ENCODE measurements at places on chromosomes 5 and 9.
A peak's percentile ranks its signal among the peaks of the same experiment; 100 is the strongest.

- no peak for DNase-seq
These were observed 10.1 kb upstream of the TRAF1 start for GRCh38 chr9:120936764-120937122.

DNA sequence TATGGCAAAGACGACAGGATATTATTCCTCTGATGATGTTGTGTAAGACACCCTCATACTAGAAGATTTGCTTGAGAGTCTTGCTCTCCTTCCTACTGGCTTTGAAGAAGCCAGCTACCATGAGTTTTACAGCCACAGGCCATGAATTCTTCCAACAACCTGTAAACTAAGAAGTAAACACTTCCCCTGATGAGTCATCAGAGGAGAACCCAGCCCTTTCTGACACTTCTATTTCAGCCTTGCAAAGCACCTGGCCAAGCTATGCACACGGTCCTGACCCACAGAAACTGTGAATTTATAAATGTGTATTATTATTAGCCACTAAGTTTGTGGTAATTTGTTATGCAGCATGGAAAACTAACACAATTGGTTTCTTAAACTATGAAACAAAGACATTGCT lies 288.8 kb upstream of the ADAMTSL1 start:
- no peak for DNase-seq

GRCh38 chr5:109987355-109987754 lies 297.6 kb downstream of the MAN2A1 start:
- DNase-seq = no peak

DNA sequence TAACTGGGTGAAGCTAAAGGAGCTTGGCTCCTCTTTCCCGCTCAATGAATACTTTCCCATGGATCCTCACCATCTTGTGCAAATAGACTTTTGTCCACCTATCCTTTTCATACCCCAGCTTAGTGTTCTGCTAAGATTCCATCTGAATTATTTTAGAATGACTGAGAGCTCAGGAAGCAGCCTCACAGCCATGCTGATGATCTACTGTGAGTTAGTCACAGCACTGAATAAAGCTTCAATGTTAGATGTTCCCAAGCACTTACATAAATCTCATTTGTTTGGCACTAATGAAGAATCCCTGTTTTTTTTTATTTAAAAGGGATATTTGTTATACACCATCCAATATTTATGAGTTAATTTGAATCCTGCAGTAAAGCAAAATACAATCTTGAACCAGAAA lies 317.6 kb upstream of the TRPC7 start:
- no peak for DNase-seq

- DNase-seq = no peak
These were observed 132.5 kb downstream of the MVB12B start for GRCh38 chr9:126459126-126459525.

DNA sequence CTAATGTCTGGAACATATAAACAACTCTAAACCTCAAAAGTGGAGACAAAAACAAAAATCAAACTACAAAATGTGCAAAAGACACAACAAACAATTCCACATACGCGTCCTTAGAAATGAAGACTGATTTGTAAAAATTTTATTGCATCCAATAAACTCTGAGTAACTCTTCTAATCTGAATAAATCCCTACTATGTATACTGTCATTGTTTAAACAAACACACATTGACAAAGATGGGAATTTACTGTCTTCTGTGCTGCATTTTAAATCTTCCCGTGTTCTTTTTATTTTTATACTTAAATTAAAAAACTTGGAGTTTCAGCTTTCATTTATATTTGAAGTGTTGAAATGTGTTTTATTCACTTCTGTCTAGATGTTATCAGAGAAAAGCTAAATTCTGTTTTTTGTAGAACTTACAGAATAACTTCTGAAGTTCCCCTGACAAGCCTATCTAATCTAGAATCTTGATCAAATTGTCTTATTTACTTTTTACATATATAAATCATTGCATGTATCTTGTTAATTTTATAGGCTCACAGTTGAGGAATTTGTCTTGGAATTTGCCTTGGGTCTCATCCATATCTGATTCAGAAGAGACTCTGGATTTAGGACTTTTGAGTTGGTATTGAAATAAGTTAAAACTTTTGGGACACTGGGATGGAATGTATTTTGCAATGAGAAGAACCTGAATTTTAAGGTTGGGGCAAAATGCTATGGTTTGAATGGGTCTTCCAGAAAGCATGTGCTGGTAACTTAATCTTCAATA lies 2064.4 kb upstream of the C9orf72 start:
- no peak for DNase-seq

DNA sequence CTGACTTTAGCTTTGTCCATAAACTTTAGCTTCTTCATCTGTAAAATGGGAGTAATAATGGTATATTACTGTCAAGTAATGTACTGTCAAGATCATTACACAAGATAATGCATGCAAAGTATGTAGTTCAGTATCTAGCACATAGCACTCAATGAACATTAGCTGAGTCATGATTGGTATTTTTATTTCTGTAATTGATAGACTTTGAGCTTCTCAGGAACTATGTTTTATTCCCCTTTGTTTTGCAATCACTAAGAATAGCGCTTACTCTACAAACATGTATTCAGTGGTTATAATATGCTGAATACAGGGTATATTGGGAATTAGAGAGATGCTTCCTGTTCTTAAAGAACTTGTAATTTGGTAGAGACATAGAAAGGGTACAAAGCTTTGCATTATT lies 142.3 kb upstream of the KLF9 start:
- no peak for DNase-seq

DNA sequence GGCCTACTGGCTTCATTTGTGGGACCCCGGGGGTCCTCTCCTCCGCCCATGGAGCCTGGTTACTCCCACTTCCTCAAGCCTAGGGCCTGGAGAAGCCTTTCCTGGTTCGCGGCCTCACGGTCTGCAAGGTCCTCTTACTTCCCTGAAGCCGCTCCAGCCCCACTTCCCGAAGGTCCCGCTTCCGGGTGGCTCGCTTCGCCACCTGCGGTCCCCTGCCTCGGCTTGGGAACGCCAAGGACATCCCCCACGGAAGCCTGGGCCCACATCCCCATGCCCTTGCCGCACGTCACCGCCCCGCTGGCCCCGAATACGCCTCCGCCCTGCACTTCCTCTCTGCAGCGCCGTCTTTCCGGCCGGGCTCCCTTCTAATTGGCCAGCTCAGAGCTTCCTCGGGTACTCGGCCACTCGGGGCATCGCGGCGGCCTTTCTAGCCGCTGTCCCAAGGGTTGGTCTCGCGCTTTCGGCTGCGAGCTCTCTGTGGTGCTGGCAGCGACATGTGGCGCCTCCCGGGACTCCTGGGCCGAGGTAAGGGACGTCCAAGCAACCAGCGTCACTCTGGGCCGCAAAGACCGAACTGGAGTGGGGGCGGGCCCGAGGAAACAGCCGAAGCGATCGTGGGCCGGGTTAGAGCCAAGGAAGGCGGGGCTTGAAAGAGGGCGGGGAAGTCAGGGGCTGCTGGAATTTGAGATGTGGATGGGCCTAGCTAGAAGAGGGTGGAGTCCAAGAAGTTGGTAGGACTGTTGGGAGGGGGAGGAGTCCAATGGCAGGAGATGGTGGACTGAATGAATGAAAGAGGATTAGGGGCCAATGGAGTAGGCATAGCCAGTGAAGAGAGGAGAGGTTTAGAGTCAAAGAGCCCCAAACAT lies at the start of gene DELE1:
DELE1 (plus strand) TSS at position 424 of the 866 bp plus-strand sequence; CDS start at position 495, 71 bp downstream.
- peak; percentile 71 for DNase-seq

GRCh38 chr9:110994771-110995241 lies 43.5 kb downstream of the LPAR1 start:
- DNase-seq = no peak

- no peak for DNase-seq
These were observed 119.8 kb downstream of the GADD45G start for GRCh38 chr9:89724659-89725058.

GRCh38 chr9:19208653-19209052 lies 21.8 kb upstream of the DENND4C start:
- no peak for DNase-seq

DNA sequence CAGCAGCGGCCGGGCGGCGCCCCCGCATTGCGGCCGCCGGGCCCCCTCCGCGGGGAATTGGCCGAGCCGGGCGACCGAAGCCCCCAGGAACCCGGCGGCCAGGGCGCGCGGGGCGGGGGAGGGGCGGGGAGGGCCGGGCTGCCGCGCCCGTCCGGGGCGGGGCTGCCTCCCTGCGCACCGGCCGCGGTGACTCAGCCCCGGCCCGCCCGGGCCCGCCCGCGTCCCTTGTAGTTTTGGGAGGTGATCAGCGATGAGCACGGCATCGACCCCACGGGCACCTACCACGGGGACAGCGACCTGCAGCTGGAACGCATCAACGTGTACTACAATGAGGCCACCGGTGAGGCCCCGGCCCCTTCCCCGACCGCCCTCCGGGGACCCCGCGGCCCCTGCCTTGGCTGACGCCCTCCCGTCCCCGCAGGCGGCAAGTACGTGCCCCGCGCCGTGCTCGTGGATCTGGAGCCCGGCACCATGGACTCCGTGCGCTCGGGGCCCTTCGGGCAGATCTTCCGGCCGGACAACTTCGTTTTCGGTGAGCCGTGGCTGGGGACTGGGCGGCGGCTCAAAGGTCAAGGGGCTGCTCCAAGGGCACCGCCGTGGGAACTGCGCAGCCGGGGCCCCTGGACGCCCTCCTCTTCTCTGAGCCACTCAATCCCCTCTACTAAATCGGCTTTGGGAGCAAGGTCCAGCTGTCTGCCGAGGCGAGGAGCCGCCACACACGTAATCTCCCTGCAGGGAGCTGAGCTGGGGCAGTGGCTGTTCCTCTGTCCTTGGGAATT lies 592 bp downstream of the TUBB4B start:
- DNase-seq = no peak

- DNase-seq = no peak
These were observed 312.0 kb downstream of the TLE1 start for GRCh38 chr9:81377320-81377719.

DNA sequence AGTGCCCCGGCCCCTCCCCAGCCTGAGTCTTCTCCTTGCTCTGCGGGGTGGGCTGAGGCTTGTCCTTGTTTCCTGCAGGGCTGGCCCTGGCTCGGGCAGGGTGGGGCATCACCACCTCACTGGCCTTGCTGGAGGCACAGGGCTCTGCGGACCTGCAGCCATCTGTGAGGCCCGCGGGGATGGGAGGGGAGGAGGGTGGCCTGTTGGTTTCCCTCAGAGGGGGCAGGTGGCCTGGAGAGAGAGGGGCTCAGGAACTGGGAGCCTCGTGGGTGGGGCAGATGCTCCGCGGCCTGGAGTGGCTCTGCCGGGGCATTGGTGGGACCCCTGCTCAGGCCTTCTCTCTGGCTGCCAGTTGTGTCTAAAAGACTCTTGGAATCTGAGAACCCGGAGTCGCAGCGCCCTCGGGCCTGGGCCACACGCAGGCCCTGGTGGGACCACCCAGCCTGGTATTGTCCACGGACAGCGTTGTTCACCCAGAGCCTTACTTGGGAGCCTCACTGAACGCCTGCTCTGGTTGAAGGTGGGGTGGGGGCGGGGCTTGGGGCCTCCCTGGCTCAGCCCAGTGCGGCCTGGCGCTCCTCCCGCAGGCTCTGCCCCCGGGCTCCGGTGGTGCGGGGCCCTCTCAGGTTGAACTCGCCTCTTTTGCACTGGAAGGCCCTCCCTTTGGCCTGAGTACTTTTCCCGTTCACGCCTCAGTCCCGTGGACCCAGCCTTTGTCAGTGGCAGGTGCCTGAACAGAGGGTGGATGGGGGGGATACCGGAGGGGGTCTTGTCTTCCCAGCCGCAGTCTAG lies 111.3 kb downstream of the RXRA start:
- DNase-seq = no peak

DNA sequence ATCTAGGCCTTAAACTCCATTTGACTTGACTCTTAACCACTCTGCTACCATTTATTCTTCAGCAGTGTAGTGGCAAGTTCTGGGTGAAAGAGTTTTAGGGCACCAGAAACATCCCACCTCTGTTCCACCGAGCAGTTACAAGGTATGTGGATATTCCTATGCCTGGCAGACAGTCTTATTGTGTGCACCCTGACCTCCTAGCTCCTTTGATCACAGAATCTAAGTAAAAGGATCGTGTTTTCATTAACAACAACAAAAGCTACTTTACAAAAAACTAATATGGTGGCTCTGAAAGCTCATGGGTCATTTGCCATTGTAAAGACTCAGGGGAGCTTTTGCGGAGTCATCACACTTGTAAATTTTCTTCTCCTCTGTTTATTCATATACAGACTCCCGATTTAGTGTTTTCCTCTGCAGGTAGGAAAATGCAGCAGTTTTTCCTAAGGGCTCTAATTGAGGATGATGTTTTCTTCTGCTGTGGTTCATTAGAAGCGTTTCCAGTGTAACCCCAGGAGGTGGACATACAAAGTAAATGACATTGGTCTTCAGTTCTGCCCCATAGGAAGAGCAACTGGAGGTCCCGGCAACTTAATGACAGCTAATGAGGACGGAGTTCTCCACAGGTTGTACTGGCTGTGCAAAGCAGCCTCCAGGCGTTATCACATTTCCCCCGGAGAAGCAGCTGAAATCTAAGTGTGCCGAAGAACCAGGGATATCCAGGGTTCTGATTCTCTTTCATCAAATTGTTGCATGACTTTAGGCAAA lies 78.2 kb downstream of the ATP10B start:
- peak; percentile 2 for DNase-seq

DNA sequence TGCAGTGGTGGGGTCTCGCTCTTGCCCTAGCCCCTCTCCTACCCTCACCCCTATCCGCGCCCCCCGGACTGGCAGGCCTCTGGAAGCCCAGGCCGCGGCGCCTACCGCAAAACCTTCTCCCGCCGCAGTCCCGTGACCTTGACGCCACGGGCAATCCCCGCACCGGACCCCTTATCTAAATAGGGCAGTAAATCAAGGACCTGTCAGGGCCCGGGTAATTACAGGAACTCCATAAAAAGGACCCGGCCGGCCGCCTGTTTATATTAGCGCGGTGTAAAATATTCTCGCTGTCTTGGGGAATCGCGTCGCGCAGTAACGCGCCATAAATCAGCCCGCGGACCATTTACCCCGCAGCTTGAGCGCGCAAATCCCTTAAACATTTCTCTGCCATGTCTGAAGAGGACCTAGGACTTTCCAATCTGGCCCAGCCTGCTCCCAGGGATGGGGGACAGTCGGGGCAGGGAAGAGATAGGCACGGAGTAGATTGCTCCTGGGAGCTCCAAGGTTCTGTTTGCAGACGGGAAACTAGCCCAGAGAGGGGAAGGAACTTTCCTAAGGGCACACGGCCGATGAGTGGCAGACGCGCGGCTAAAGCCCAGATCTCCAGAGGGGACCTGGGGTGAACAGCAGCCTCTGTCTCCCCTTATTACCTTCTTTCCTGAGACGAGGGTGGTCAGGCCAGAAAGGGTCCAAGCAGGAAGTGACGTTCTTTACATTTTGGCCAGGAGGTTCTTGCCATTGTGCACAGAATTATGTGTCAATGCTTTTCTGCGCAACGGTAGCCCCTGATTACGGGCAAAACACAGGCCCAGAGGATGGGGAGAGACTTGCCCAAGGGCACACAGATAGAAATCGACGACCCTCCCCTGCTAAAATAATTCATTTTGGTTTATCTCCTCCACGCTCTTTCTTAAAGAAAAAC lies 4.8 kb upstream of the HAND1 start:
- DNase-seq = no peak

DNA sequence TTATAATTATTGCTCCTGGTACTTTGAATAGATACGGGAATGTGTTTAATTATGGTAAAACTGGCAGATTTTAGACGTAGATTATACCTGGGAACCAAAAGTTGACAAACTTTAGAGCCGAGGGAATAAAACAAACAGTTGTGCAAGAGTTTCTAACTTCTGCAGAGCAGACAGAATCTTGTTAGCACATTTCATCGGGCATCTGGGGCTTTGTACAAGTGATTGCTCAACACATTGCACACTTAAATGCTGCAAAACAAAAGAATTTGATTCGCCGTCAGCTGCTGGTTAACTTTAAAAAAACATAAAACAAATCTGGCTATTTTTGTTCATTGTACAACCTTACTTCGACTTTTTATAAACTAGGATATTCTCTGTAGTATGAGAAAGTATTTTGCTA lies 398.1 kb downstream of the MAN2A1 start:
- no peak for DNase-seq
